C1 segment of cervical spinal cord (tissue), 14 donors: ENCODE measurements at places on chromosomes 7 and 10.

DNA sequence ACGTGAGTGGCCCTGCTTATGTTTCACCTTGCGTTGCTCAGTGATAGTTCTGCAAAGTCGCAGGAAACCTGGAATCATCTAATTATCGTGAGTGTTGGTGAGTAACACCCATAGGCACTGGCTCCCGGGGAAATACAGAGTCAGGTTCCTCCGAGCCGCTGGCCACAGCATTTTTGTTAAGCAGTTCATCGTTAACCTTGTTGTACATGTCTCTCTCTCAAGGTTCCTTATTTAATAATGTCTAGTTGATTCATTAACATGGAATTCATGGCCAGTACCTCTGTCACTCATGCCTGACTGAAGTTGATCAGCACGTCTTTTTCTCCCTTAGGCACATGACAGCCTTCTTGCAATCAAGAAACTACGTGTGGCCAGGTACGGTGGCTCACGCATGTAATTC lies 3.1 kb upstream of the ZFAND2A start:
- no peak for DNase-seq

DNA sequence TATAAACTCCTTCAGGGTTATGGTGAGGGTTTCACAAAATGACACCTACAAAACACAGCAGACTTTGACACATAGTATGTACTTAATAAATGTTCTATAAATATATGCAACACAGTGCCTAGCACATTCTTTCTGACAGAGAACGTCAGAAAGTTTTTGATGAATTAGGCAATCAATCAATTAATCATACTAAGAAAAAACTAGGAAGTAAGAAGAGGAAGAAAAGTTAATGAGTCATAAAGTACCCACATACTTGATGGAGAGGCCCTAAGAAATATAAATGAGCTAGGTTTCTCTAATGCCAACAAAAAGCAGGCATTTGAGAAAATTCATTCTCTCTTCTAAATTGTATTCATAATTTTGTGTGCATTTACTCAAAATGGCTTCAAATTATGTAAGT lies 192.7 kb upstream of the VWC2 start:
- no peak for DNase-seq

DNA sequence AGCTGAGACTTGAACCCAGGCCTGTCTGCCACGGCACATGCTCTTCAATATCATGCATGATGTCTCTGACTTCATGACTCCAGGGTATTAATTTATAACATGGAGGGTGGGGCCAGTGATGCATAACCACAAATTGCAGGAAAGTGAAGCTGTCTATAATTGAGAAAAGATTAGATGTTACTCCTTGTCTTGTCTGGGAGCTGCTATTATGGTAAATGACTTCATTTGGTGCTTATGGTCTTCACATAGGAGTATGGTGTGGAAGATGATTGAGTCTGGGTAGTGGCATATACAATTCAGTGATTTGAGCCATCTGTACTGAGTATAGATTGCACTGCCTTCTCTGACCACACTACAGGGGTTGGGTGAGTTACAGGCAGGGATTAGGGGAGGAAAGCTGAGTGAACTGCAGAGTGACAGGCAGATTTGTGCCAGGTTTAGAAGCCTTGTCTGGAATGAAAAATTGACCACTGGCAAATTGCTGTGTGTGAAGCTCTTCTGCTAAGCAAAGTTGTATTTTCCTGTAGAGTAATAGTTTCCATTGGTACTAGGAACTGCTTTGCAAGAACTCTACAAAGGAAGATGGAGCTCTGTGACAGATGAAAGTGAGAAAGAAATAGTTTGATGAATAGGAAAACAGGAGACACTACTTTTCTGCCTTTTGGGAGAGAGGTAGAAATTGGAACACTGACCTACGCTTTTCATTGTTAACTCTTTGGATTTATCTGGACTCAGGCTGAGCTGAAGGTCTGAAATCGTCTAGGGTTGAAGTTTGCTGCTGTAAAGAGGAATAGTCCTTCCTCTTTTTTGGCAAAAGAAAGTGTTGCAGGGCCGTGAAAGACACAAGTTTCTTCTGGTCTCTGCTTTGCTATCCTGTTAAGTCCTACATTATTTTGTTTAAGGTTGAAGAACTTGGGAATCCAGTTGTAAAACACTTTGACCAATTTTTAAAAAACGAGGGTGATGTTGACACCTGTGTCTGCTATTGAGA lies 2.7 kb downstream of the SND1 start:
- no peak for DNase-seq

DNA sequence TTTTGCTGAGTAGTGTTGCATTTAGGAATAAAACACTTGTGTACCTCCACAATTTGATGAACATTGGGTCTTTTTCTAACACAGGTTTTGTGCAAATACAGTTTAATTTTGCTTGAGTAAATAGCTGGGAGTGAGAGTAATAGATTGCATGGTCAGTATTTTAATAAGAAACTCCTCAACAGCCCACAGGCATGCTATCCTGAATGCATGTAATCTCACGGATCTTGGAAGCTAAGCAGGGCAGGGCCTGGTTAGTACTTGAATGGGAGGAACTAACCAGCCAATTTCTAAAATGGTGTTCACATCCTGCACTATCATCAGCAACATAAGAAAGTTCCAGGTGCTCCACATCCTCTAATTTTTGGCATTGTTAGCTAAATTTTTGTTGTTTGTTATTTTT lies 685.4 kb upstream of the MBL2 start:
- DNase-seq: no peak

- no peak for DNase-seq
Observed at GRCh38 chr7:24102988-24103387, 181.0 kb upstream of the NPY start.

- no peak for DNase-seq
Observed at GRCh38 chr10:35129185-35129674, 2.6 kb downstream of the CREM start.

GRCh38 chr7:91683823-91684222 lies 196.7 kb downstream of the MTERF1 start:
- no peak for DNase-seq

- DNase-seq: no peak
Observed at GRCh38 chr7:673681-674453, 52.6 kb upstream of the DNAAF5 start.

DNA sequence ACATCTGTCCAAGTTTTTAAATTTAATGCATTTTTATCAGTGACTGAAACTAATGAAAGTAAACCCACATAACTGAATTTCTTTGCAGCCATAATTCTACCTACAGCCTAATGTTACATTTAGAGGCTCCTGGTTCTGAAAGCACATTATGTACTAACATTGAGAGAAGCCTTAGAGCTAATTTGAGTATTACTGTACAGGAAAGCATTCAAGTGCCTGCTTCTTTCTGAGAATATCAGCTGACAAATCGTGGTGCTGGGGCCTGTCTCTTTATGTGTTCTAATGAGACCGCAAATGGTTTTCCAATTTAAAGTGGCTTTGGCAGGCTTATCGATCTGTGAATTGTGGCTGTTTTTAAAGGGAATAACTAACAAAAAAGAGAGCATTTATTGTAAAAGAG lies 32.3 kb upstream of the DGKB start:
- DNase-seq: no peak

- DNase-seq: no peak
Observed at GRCh38 chr10:110045772-110046171, 38.0 kb downstream of the ADD3 start.

DNA sequence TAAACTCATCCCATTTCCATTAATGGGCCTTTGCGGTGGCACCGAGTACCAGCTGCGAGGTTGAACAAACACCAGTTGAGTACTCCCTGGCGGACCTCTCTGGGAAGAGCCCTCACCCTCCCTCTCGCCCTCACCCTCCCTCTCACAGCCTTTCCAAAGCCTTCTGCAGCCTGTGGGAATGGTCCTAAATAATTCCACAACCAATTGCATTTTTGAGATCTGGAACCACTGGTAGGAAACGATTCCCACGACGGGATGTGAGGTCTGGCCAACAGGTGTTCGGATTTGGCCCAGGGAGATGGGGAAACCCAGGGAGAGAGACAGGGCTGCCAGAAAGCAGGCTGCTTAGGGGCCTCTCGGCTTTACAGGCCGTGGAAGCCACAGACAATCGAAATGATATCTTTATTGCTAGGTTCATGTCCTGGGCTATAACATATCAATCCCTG lies 5.3 kb downstream of the PTF1A start:
- no peak for DNase-seq

GRCh38 chr7:139845443-139845805 lies 16.4 kb downstream of the TBXAS1 start:
- no peak for DNase-seq
